ENCODE measurements at places on chromosomes 11 and 22. TPM values are rescaled to one million over a fixed set of nuclear protein-coding genes. Genes with fewer than 3 reads are reported as not detected.

- no peaks in the 10 kb centered on the region for H3K36me3 ChIP-seq
- H3K27ac ChIP-seq, result no peak overlapping the region
- no peaks in the 10 kb centered on the region for H3K4me1 ChIP-seq
- no peaks in the 10 kb centered on the region for H3K27me3 ChIP-seq
- DNase-seq, result peak; percentile 50
Observed at GRCh38 chr22:48754611-48755058, 1073.0 kb downstream of the BRD1 start.

DNA sequence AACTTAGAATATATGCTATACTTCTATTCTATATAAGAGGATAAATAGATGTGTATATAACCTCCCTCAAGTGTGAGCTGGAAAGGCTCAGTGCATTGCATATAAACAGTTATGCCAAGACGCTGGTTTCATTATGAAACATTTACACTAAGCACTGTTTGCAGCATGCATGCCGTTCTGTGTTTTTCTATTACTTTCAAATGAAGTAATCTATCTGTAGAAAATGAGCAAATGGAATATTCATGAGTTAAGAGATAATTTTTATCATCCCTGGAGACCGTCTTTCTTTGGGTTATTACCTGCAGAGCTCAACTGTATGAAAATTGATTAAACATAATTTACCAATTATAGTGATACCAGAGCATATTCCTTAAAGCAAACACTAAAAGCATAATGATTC, 925.7 kb upstream of the CCDC90B start:
- H3K27me3 ChIP-seq, result no peaks in the 10 kb centered on the region
- H3K36me3 ChIP-seq, result no peaks in the 10 kb centered on the region
- DNase-seq, result no peak
- no peaks in the 10 kb centered on the region for H3K4me1 ChIP-seq
- H3K27ac ChIP-seq, result no peak overlapping the region
- H3K4me3 ChIP-seq, result no peak overlapping the region

- H3K27ac ChIP-seq, result no peak overlapping the region
- no peaks in the 10 kb centered on the region for H3K4me1 ChIP-seq
- H3K27me3 ChIP-seq, result peaks cover 21% of the 10 kb centered on the region
- no peak overlapping the region for H3K4me3 ChIP-seq
- no peaks in the 10 kb centered on the region for H3K36me3 ChIP-seq
Observed at GRCh38 chr11:71309611-71310010, 57.2 kb upstream of the SHANK2 start.

Gene CATSPERZ
- not detected for total RNA-seq

Gene RGL4
- total RNA-seq, result 0.50 TPM

DNA sequence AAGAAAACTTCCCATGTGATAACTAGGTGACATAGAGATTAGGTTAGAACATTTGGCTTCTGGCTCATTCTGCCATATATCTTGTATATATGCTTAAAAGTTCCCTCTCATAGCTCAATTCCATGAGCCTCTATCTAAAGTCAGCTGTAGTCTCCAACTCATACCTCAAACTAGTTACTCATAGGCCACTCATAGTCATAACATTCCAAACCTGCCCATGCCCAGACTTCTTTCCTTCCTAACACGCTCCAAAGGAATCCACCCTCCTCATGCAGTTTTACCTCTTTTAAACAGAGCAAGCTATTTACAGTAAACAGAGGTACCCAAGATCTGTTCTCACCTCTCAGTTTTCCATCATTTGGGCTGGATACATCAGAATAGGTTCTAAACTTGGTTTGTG, 39.4 kb downstream of the GLYATL2 start:
- H3K4me1 ChIP-seq, result no peaks in the 10 kb centered on the region
- H3K4me3 ChIP-seq, result no peak overlapping the region
- DNase-seq, result no peak
- no peaks in the 10 kb centered on the region for H3K36me3 ChIP-seq
- H3K27me3 ChIP-seq, result no peaks in the 10 kb centered on the region
- H3K27ac ChIP-seq, result no peak overlapping the region

DNA sequence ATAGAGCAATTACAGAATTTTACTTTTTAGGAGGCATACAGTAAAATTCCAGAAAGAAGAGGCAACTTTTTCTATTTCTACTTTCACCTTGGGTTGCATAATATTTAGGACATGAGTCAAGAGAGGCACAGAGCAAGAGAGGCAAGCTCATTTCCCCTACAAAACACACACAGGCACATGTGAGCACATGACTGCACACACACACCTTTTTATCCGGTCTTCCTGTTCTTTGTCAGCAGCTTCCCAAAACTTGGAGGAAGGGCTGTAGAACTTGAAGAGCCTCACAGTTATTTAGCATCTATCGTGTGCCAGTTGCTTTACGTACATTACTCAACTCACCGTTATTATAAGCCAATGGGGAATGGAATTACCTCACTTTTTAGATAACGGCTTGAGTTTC, 37.8 kb upstream of the CCDC179 start:
- peaks cover 4% of the 10 kb centered on the region for H3K4me1 ChIP-seq
- H3K4me3 ChIP-seq, result no peak overlapping the region
- no peaks in the 10 kb centered on the region for H3K36me3 ChIP-seq

DNA sequence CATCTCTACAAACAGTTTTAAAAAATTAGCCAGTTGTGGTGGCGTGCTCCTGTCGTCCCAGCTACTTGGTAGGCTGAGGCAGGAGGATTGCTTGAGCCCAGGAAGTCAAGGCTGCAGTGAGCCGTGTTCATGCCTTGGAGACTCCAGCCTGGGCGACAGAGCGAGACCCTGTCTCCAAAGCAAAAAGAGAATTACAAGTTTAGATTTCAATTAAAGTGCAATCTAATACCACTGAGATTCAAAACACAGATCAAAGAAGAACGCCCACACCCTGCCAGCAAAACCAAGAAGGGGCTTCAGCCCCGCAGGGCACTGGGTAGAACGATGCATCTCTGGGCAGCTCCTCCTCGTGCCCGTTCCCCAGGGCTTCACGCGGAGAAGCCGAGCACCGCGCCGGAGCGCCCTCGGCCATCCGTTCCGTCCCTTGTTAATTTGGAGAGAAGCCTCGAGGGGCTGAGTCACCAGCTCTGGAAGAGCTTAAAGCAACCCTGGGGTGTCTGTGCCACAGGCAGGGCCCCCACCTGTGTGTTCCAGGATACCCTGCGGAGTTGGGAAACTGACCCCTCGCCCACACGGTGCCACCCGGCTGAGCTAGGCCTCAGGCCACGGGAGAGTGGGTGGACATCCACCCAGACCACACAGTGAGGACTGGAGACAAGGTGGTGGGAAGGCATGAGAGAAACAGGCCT, 47.0 kb downstream of the AP2A2 start:
- H3K36me3 ChIP-seq, result peaks cover 88% of the 10 kb centered on the region
- no peaks in the 10 kb centered on the region for H3K27me3 ChIP-seq
- no peak overlapping the region for H3K4me3 ChIP-seq

GRCh38 chr11:120001178-120002090, 136.5 kb downstream of the TRIM29 start:
- no peak overlapping the region for H3K4me3 ChIP-seq
- DNase-seq, result no peak
- no peaks in the 10 kb centered on the region for H3K36me3 ChIP-seq
- no peaks in the 10 kb centered on the region for H3K4me1 ChIP-seq
- H3K27ac ChIP-seq, result no peak overlapping the region

DNA sequence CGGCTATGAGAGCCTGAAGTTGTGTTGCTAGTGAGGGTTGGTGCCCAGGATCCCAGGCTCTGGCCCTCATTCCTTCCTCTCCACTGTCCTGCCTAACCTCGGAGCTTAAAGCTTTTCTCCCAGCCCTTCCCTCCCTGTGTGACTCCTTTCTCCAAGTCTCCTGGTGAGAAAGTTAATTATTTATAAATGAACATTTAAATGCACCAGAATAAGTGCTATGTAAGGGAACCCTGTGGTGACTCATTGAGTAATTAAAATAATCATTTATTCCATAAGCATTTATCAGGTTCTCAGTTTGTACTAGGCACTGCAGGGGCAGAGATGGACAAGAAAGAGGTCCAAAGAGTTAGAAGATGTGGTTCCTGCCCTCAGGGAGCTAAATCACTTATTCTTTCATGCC, 89.1 kb upstream of the ISX start:
- no peaks in the 10 kb centered on the region for H3K36me3 ChIP-seq
- H3K4me1 ChIP-seq, result no peaks in the 10 kb centered on the region
- no peak for DNase-seq
- H3K27ac ChIP-seq, result no peak overlapping the region
- H3K27me3 ChIP-seq, result no peaks in the 10 kb centered on the region

GRCh38 chr11:2683806-2684205, 16.0 kb downstream of the KCNQ1OT1 start:
- no peak overlapping the region for H3K27ac ChIP-seq
- no peaks in the 10 kb centered on the region for H3K27me3 ChIP-seq
- peaks cover 29% of the 10 kb centered on the region for H3K4me1 ChIP-seq
- no peak for DNase-seq
- H3K4me3 ChIP-seq, result no peak overlapping the region

DNA sequence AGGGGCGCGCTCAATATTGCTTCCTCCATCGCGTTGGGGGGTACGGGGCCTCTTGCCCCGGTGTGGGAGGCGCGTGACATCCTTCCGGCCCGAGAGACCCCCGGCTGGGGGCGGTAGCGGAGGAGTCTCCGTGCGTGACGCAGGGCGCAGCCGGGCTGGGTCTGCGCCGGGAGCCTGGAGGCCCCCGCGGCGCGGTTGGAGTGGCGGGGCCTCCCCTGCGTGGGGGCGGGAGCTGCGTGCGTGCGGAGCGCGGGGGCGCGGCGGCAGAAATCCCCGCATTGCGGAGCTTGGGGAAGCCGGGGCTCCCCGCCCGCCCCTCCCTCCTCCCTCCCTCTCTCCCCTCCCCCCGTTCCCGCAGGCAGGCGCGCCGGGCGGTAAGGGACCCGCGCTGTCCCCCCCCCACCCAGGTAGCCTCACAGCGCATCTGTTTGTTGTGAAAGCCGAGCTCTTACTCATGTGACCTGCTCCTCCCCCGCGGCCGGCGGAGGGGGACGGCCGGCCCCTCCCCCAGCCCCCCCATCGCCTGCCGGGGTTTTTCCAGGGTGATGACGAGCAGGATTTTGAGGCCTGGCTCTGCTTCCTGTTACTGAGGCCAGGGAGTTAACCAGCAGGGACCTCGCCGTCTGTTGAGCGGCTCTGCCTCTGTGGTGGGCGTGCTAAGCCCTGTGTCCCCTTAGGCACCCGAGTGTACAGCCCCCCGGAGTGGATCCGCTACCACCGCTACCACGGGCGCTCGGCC, 1.6 kb downstream of the PIM3 start:
- peaks cover 57% of the 10 kb centered on the region for H3K4me1 ChIP-seq
- DNase-seq, result peak; percentile 97
- peaks cover 41% of the 10 kb centered on the region for H3K36me3 ChIP-seq
- H3K27ac ChIP-seq, result peak overlapping the region; percentile 96
- H3K27me3 ChIP-seq, result no peaks in the 10 kb centered on the region

GRCh38 chr22:32531931-32532819, 57.6 kb downstream of the FBXO7 start:
- no peak for DNase-seq
- peak overlapping the region; percentile 81 for H3K27ac ChIP-seq
- no peaks in the 10 kb centered on the region for H3K36me3 ChIP-seq
- peaks cover 58% of the 10 kb centered on the region for H3K4me1 ChIP-seq

GRCh38 chr11:75268626-75269366, 28.2 kb downstream of the TPBGL start:
- no peak for DNase-seq
- H3K27me3 ChIP-seq, result no peaks in the 10 kb centered on the region
- H3K36me3 ChIP-seq, result peaks cover 86% of the 10 kb centered on the region
- H3K4me1 ChIP-seq, result no peaks in the 10 kb centered on the region
- H3K4me3 ChIP-seq, result no peak overlapping the region

DNA sequence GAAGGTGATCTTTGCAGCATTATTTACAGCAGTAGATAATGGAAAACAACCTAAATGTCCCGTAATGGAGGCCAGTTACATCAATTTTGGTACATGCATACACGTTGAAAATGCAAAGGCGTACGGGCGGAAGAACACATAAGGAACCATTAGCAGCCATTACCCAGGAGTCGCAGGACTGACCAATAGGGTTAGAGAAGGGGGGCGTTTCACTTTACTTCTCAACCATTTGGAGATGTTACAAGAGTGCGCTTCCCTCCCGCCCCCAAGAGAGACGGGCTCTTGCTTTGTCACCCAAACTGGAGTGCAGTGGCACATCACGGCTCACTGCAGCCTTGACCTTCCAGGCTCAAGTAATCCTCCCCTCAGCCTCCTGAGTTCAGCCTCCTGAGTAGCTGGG, 52.8 kb upstream of the SLC35C1 start:
- H3K36me3 ChIP-seq, result no peaks in the 10 kb centered on the region
- peaks cover 17% of the 10 kb centered on the region for H3K4me1 ChIP-seq
- no peak for DNase-seq
- H3K4me3 ChIP-seq, result no peak overlapping the region
- peaks cover 58% of the 10 kb centered on the region for H3K27me3 ChIP-seq
- no peak overlapping the region for H3K27ac ChIP-seq

DNA sequence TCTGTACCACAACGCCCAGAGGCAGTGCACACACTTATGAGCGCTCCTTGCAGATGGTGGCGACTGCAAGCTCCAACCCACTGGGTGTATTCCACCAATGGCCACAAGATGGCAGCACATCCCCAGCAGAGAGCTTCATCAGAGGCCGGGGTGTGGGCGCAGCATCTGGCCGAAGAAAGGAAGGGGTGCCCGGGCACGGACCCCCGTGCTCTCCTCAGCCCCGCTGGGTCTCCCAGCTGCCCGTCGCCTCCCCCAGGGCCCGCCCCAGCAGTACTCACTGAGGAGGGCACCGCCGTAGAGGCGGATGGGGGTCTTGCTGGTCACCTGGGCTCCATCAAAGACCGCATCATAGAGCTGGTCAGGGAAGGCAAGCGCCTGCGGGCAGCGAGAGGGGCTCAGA, 14.2 kb downstream of the TP53I11 start:
- peak; percentile 96 for DNase-seq
- H3K4me3 ChIP-seq, result no peak overlapping the region
- H3K4me1 ChIP-seq, result peaks cover 22% of the 10 kb centered on the region
- peaks cover 19% of the 10 kb centered on the region for H3K36me3 ChIP-seq
- H3K27me3 ChIP-seq, result no peaks in the 10 kb centered on the region

GRCh38 chr11:115894176-115894575, 390.0 kb upstream of the CADM1 start:
- H3K36me3 ChIP-seq, result no peaks in the 10 kb centered on the region
- no peaks in the 10 kb centered on the region for H3K4me1 ChIP-seq
- no peak overlapping the region for H3K4me3 ChIP-seq
- H3K27ac ChIP-seq, result no peak overlapping the region
- DNase-seq, result peak; percentile 21
- no peaks in the 10 kb centered on the region for H3K27me3 ChIP-seq

Gene CHRM1
- not detected for total RNA-seq

Data from esophagus muscularis mucosa (tissue), 4 donors.